Non-pigmented ciliary epithelial cell (primary cell): ENCODE measurements at places on chromosomes 5 and 9.

DNA sequence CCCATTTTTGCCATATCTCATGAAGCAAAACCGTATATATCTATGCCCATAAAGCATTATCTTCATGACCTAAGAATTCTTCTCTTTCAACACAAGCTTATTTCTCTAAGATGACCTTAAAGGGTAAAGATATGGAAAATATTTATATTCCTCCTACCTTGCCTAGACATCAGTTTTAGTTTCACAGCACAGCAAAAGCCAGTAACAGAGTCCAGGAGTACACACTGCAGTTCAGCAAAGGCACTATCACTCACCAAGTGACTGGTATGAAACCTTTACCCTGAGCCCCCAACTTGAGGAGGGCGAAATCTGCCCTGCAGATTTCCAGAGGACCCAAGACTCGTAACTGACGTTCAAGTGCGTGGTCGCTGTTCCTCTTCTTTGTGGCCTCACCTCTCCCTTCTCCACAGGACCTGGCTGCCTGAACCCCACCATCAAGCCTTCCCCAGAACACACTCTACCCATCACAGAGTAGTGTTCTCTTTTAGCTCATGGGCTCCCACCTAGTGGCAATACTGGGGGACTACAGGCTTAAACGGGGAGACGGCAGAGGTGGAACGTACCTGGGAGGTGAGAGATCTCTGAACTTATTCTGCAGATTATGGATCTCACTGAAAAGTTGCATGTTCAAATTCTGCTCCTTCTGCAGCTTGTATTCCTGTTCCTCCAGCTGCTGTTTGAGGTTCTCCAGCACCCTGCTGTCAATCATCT, 141.0 kb downstream of the CDK5RAP2 start:
- no peak for DNase-seq

DNA sequence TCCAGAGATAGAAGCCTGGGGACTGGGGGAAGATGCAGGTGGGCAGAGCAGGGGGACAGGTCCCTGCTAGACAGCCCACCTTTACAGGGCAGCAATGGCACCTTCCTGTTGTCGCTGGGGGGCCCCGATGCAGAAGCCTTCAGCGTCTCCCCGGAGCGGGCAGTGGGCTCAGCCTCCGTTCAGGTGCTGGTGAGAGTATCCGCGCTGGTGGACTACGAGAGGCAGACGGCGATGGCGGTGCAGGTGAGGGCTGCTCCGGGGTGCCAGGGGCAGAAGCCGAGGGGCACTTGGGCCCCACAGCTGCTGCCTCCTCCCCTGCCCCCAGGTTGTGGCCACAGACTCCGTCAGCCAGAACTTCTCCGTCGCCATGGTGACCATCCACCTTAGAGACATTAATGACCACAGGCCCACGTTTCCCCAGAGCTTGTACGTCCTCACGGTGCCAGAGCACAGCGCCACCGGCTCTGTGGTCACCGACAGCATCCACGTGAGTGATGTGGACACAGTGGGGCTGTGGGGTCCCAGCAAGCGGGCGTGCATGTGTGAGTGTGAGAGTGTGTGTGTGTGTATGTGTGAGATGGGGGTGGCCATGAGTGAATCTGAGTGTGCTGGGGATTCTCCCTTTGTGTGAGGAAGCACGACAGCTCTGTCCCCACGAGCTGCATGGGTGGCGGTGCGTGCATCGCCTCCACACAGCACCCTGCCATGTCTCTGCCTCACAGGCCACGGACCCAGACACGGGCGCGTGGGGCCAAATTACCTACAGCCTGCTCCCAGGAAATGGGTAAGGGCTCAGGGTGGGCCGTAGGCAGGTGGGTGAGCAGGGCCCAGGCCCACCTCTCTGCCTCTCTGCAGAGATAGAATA, 28.4 kb downstream of the CDHR2 start:
- DNase-seq, result no peak

- DNase-seq, result no peak
Observed at GRCh38 chr9:21966140-21966851, 27.9 kb downstream of the CDKN2A start.

DNA sequence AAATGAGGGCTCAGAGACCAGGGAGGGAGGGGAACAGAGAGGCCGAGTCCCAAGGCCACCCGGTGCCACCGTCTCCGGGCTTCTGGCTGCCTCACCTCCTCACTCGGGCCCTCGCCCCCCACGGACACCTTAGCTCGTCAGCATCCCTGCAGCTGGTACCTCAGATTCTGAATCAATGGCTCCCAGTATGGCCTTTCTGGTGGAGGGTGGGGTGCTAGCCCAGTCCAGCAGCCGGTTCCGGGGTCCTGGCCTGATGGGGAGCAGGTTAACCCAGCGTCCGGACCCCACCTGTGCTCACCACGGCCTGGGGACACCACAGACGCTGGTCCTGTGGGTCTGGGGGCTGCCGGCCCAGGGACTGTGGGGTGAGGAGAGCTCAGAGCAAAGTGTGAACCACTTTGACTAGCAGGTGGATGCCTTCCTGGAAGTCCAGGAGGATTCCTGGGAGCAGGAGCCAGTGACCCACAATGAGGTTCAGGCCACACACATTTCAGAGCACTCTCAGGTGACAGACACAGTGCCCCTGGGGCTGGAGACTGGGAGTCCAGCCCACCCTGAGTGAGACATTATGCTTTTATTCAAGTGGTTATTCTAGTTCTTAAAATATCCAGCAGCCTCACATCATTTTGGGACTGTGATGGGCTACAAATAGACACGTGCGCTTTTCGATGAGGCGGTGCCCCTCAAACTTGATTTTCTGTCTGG, 53.3 kb downstream of the AHRR start:
- no peak for DNase-seq

DNA sequence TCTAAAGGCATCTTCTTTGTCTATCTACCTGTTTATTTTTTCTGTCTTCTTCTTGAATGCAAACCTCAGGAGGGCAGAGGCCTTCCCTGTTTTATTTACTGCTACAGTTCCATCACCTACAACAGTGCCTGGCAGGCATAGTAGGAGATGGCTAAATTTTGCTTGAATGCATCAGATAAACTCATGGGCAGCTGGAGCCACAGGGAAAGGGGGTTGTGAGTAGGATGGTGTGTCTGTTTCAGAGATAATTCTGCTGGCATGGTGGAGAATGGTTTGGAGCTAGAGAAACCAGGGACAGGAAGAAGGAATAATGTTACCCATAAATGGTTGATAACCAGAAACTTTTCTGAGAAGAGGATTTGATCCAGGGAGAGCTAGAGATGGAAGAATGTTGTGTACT, 189.8 kb upstream of the BRINP1 start:
- no peak for DNase-seq

DNA sequence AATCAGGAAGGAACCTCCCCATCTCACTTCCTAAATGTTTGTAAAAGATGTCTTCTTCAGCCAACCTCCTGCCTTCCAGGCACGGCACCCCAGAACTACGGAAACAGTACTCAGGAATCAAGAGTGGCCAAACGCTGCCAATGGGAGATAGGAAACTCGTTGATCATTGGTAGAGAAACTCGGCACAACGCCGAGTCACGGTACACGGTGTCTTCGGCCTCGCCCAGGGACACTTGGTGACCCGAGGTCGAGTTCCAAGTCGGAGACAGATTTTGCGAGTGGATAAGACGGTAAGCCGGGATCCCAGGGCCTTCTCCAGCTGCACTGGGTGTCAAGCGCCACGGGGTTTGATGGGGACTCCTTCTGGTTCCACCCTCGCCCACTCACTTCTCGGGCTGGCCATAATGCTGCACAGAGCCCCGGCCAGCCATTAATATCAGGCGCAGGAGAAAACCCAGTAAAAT, 343 bp downstream of the KIAA0825 start:
- DNase-seq, result peak; percentile 32

DNA sequence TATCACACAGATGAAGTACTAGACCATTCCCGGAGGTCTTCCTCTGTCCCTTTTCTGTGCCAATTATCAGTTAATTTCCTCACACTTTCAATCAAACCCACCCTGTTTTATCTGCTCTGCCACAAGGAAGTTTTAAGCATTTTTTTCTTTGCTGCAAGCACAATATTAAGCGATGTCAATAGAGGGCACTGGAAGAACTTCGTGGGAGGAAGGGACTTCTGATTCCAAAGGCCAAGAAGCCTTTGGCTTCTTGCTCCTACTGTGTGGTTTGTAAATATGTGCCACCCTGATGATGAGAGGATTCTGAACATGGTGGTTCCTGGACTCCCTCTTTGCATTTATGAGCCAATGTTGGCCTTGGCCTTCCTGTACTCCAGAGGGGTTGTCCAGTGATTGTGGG, 1712.5 kb upstream of the C9orf72 start:
- no peak for DNase-seq

- DNase-seq, result no peak
Observed at GRCh38 chr5:167920589-167920988, 370.9 kb upstream of the WWC1 start.

- DNase-seq, result no peak
Observed at GRCh38 chr5:34685485-34686165, 29.5 kb downstream of the RAI14 start.

- DNase-seq, result no peak
Observed at GRCh38 chr9:33780276-33780675, 15.1 kb upstream of the PRSS3 start.

DNA sequence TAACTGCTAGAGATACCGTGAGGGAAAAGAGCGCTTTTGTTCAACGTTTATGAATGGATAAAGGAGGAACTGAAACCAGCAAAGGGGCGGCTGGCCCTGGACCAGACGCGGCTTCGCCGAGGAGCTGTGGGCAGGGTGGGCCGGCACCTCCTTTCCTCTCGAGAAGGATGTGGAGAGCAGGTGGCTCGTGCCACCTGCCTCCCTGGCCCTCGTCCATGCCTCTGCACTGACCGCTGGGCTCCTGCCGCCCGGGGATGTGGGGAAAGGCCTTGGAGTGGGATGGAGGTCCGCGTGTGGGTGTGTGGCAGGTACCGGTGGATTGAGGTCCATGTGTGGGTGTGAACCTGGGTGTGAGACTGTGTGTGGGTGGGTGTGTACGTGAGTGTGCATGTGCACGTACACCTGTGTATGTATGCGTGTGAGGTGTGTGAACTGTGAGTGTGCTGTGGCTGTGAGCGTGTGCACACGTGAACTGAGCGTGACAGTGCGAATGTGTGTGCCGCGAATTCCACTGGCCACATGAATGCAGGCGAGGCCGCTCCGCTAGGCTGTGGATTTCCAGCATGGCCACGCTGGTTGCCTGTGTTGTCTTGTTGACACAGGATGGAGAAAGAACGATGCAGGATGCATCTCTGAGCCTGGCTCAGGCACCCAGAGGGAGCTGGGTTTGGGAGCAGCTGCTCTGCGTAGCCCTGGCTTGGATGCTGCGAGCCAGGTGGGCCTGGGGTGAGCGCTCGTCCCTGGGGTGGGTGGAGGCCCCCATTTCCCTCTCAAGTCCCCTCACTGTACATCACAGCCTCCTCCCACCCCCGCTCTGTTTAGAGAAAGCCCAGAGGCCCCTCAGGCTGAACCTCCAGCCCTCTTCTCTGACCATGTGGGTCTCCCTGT, 4.4 kb upstream of the CEP72 start:
- DNase-seq, result no peak

DNA sequence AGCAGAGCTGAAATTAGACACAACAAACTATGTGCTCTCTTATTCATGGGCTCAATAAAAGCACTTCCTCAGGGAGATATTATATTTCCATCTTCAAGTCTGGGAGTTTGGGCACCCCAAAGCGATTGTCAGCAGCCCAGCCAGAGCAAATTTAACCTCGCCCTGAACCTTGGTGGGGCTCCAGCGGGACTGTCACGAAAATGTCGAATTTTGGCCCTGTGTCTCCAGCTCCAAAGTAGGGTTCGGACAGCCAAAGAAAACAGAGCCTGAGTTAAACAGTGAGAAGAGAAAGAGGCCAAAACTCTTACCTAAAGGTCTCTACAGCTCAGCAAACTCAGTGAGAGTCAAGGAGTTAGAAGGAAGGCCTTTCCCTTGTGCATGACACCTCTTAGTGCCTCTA, 432.9 kb downstream of the SPATA31D1 start:
- no peak for DNase-seq

- no peak for DNase-seq
Observed at GRCh38 chr5:83095957-83096539, 18.7 kb downstream of the XRCC4 start.
